ENCODE measurements at places on chromosomes 4 and X. TPM values are rescaled to one million over a fixed set of nuclear protein-coding genes. Genes with fewer than 3 reads are reported as not detected.

GRCh38 chrX:110133735-110134370 is 130.9 kb downstream of the TMEM164 start:
- DNase-seq, result no peak

The WAS gene
- total RNA-seq, result 84.0 TPM

The SPIN4 gene
- 5.8 TPM for total RNA-seq

- DNase-seq, result no peak
Measured at GRCh38 chrX:47530049-47530448, 31.0 kb upstream of the ARAF start.

DNA sequence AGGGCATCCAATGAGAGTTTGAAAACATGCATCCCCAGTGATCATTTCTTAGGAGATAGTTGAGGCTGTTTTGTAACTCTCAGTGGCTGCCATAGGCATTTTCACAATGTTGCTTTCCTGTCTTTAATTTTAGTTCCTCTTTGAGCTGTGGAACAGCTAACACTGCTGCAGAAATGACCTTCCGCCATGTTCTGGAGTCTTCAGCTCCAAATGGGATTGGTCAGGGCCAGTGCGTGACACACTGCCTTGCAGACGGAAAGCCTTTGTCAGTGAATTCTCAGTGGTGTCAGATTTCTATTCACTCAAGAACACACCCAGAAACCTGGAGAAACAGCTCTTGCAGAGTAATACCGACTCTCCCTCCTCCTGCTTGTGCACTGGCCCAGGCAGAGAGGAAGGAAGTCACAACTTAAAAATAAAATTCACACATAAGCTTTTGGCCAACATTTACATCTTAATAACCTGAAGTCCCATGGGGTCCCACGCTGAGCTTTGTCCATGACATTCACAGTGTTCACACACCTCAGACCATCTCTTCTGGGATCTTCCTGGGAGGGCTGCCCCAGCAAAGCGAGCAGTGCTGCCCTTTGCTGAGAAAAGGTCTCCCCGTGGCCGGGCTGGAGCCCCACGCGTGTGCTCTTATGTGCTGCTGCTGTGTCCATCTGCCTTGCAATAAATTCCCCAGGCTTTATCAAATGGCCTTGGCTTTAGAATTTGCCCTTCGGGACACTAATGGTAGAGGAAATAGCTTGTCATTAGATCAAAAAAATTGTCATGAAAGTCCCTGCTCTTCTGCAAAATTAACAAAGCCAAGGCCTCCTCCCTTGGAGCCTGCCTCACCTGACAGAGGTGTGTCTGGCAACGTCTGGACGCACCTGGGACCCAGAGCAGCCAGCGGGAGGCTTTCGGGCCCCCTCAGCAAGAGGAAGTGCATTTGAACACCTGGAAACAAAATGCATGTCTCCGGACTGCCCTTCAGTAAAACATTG is 126.8 kb downstream of the IRF2 start:
- no peak for DNase-seq

The TMEM150C gene
- not detected for total RNA-seq

DNA sequence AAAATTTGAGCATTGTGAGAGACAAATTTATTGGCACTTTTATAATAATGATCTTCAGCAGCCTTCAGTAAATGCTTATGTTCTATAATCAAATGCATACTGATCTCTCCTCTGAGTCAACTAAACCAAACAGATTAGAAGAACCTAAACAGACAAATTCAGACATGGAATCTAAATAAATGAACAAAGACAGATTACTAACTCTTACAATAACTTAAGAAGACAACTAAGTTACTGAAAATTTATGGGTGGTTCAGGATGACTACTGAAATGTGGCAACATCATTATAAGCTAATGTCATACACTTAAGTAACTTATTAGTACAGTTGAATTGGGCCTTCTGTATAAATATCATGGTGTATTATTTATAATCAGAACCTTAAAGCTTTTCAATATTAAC is 127.3 kb downstream of the NEK1 start:
- DNase-seq, result no peak

- DNase-seq, result no peak
Measured at GRCh38 chr4:86586160-86586572, 7.9 kb upstream of the PTPN13 start.

DNA sequence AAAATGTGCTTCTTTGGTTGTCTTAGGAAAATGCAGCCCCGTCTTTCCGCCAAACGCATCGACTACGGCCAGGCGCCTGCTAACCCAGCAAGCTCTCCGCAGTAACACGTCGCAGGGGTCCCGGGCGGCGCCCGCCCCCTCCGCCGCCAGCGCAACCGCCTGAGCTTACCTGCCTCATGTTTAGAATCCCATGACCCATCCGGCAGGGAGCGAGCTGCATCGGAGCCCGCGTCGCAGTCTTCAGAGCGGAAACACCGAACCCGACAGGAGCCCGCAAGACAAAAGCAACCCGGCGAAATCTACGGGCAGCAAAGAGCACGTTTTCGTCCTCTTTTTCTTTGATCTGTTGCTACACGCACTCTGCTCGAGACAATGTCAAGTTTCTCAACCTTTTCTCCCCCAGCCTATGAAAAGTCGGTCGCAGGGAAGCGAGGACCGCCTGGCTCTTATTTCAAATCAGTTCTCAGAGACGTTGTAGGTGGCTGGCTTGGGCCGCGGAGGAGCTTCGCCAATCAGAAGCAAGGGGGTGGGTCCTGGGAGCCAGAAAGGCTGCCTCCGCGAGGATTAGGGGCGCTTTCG is at the start of gene MID1:
MID1 (minus strand) TSS at position 465 of the 579 bp plus-strand sequence. CDS start 53,038 bp downstream, outside the sequence.
- no peak for DNase-seq

The PRDM5 gene
- 0.63 TPM for total RNA-seq

GRCh38 chrX:47564438-47565085 is 3.6 kb downstream of the ARAF start:
- no peak for DNase-seq
